ENCODE measurements at places on chromosomes 5 and 9. TPM values are rescaled to one million over a fixed set of nuclear protein-coding genes. Genes with fewer than 3 reads are reported as not detected.

- no peak for DNase-seq
- no peaks in the 10 kb centered on the region for H3K4me1 ChIP-seq
- no peak overlapping the region for H3K27ac ChIP-seq
- H3K27me3 ChIP-seq: no peaks in the 10 kb centered on the region
Measured at GRCh38 chr5:150993422-150993821, 27.0 kb upstream of the GPX3 start.

DNA sequence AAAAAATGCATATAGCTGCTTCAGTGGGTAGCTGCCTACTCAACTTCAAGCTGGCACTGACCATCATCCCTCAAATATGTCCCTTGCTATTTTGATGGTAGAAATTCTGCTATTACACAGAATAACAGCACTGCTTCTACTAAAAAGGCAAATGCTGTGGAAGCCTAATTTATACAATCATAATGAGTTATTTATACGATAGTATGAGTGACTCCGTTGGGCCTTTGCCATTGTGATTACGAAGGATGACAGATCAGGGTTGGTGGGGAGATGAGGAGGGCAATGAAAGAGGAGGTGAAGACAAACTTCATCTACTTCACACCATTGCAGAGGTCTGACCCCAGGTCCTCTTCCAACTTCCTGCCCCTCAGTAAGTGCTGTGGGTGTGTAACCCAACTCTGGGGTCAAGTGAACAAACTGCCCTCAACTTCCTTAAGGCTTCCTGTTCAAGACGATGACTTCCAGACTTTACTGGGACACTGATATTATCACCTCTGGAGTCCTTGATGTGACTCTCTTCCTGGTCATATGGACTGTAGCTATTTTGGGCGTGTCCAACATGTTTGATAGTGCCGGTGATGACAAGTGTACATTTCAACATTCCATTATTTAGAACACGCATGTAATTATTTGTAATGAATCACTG, 74.1 kb upstream of the RPS23 start:
- no peaks in the 10 kb centered on the region for H3K36me3 ChIP-seq
- H3K27ac ChIP-seq: no peak overlapping the region
- no peak for DNase-seq
- H3K4me3 ChIP-seq: no peak overlapping the region

GRCh38 chr5:82334856-82335255, 56.7 kb upstream of the RPS23 start:
- no peaks in the 10 kb centered on the region for H3K4me1 ChIP-seq
- H3K27ac ChIP-seq: no peak overlapping the region

DNA sequence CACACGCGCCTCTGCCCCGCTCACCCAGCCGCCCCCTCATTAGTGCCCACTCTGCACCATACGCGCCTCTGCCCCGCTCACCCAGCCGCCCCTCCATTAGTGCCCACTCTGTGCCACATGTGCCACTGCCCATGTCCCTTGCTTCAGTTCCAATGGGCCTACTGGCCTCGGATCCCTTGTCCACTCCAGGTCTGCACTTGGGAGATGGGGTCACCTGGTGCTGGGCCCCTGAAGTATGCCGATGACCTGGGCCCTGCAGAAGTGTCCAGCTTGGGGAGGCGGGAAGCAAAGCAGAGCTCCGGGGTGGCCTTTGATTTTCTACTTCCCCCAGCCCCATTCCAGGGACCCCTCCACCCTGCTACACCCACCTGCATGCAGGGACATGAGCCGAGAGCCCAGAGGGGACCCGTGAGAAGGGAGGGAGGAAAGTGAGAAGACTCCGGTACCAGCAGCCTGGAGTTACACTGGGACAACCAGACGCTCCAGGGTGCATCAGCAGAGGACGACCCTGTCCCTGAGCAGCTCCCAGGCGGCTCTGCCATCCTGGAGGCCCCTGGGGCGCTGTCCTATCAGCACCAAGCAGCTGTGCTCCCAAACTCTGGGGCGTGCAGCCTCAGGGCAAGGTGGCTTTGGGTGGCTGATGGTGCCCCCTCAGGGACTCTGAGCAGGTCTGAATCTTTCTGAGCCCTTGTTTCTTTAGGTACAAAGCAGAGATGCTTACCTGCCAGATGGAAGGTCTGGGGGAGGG, 140.8 kb downstream of the RXRA start:
- H3K4me3 ChIP-seq: no peak overlapping the region
- H3K27ac ChIP-seq: no peak overlapping the region
- H3K4me1 ChIP-seq: peaks cover 11% of the 10 kb centered on the region
- no peaks in the 10 kb centered on the region for H3K36me3 ChIP-seq
- no peak for DNase-seq
- H3K27me3 ChIP-seq: no peaks in the 10 kb centered on the region

DNA sequence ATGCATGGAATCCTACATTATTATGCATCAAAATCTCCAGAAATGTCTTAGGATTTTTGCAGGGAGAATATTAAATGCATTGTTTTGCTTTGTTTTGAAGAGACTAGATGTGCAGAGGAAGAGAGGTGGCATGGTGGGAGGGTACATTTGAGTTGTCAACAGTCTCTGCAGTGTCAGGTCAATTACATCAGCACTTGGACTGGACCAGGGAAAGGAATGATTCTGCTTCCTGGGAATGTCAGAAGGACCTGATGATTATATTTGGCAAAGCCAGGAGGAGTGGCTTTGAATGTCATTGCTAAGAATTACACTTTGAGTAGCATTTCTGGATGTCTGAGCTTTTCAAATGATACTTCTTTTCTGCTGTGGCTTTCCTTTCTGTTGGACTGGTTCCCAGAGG, 17.5 kb upstream of the TMEFF1 start:
- DNase-seq: no peak
- no peaks in the 10 kb centered on the region for H3K27me3 ChIP-seq
- H3K4me3 ChIP-seq: no peak overlapping the region
- H3K4me1 ChIP-seq: no peaks in the 10 kb centered on the region
- H3K27ac ChIP-seq: no peak overlapping the region
- H3K36me3 ChIP-seq: no peaks in the 10 kb centered on the region

Gene CKMT2
- total RNA-seq: 1.7 TPM

DNA sequence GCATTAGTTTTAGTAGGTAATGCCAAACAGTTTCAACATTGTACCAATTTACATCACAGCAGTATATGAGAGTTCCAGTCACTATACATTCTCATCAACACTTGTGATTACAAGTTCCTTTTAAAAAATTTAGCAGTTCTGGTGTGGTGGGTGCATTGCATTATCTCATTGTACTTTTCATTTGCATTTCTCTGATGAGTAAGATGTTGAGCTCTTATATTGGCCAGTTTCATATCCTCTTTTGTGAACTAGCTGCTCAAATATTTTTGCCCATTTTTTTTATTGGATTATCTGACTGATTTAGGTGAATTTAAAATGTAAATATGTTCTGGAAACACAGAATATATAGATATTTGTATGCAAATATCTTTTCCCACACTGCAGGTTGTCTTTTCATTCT, 160.9 kb upstream of the NR3C1 start:
- DNase-seq: no peak
- H3K27me3 ChIP-seq: no peaks in the 10 kb centered on the region
- H3K4me3 ChIP-seq: no peak overlapping the region
- no peaks in the 10 kb centered on the region for H3K36me3 ChIP-seq
- H3K27ac ChIP-seq: no peak overlapping the region

- H3K27ac ChIP-seq: no peak overlapping the region
- H3K27me3 ChIP-seq: no peaks in the 10 kb centered on the region
- no peak for DNase-seq
- H3K36me3 ChIP-seq: no peaks in the 10 kb centered on the region
- H3K4me1 ChIP-seq: no peaks in the 10 kb centered on the region
Measured at GRCh38 chr5:73987915-73988314, 361.9 kb downstream of the ARHGEF28 start.

- H3K27ac ChIP-seq: no peak overlapping the region
- no peaks in the 10 kb centered on the region for H3K27me3 ChIP-seq
- no peak overlapping the region for H3K4me3 ChIP-seq
- no peak for DNase-seq
Measured at GRCh38 chr5:124895236-124895635, 148.8 kb upstream of the ZNF608 start.

GRCh38 chr5:26192486-26192885, 845.9 kb downstream of the CDH9 start:
- no peak for DNase-seq
- H3K4me1 ChIP-seq: no peaks in the 10 kb centered on the region
- H3K4me3 ChIP-seq: no peak overlapping the region

Gene DEPDC1B
- 11.7 TPM for total RNA-seq

- no peak overlapping the region for H3K4me3 ChIP-seq
- no peaks in the 10 kb centered on the region for H3K4me1 ChIP-seq
- no peaks in the 10 kb centered on the region for H3K36me3 ChIP-seq
- no peak for DNase-seq
- no peak overlapping the region for H3K27ac ChIP-seq
Measured at GRCh38 chr5:153670101-153670500, 179.6 kb downstream of the GRIA1 start.

- H3K4me1 ChIP-seq: no peaks in the 10 kb centered on the region
- no peak for DNase-seq
- no peak overlapping the region for H3K27ac ChIP-seq
- no peak overlapping the region for H3K4me3 ChIP-seq
Measured at GRCh38 chr5:108264533-108264932, 117.4 kb downstream of the FBXL17 start.

DNA sequence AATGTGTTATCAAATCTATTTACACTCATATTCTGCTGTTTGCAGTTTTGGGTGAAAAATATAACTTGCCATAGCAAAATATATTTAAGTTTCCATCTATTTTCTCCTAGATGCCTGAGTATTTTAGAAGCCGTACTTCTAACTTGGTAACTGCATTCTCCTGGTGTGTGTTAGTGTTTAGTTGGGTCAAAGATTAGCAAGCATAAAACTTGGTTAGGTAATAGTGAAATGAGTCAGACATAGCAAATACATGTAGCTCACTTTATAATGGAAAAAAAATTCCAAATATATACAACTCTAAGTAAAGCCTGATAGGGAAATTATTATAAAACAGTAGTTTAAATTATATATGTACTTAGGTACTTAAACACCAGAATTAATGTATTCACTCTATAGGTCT, 640.7 kb upstream of the ST8SIA4 start:
- no peaks in the 10 kb centered on the region for H3K36me3 ChIP-seq
- H3K4me1 ChIP-seq: no peaks in the 10 kb centered on the region
- no peak overlapping the region for H3K4me3 ChIP-seq
- no peaks in the 10 kb centered on the region for H3K27me3 ChIP-seq

DNA sequence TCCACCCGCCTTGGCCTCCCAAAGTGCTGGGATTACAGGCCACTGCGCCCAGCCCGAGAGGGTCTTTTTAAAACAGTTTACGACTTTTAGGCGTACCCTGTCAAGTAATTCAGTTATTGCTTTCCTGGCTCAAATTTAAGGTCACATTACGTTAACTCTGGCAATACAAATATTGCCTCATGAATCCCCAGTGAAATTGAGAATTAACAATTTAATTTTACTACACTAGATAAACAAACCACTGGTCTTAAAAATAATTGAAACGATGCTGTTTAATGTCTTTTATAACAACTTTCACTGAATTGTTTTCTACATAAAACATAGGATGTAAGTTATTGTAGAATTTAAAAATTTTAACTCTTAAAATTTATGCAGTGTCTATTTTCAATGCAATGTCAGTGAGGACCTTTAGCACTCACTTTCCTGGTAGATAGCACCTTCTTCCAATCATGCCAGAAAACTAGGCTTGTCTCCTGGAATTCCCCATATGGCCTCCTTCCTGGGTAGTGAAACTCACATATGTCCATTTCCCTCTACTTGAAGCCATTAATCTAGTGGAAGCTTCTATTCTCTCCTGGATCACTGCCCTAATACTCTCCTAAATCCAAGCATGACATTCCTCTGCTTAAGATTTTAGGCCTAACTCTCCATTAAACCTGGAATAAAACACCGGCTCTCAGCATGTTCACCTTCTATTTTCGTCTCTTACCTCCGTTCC, 13.5 kb downstream of the BASP1 start:
- no peak overlapping the region for H3K4me3 ChIP-seq
- no peaks in the 10 kb centered on the region for H3K27me3 ChIP-seq
- H3K27ac ChIP-seq: no peak overlapping the region
- H3K36me3 ChIP-seq: no peaks in the 10 kb centered on the region

- H3K27me3 ChIP-seq: no peaks in the 10 kb centered on the region
- no peak overlapping the region for H3K27ac ChIP-seq
- no peak for DNase-seq
- H3K36me3 ChIP-seq: no peaks in the 10 kb centered on the region
- no peak overlapping the region for H3K4me3 ChIP-seq
Measured at GRCh38 chr5:2378976-2379375, 372.5 kb downstream of the IRX2 start.

Gene MLANA
- not detected for total RNA-seq

- no peak for DNase-seq
- H3K36me3 ChIP-seq: no peaks in the 10 kb centered on the region
Measured at GRCh38 chr9:1071730-1072129, 21.6 kb downstream of the DMRT2 start.
